ENCODE measurements at places on chromosomes 12 and 14.

DNA sequence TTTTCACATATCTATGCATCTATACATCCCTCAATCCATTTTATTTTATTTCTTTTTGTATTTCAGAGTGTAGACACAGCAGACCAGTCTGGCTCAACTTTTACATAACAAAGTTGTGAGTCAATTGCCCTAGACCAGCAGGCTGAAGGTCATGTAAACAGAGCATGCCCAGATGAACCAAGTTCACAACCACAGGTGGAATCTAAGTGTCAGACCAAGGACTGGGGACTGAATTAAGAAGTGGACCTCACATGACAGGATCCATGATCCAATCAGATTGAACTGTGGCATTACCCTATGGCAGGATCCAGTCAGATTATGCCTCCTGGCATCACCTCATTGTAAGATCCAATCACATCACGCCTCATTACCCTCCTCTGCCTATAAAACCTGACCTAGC is 455.8 kb downstream of the SOX5 start:
- no peak for DNase-seq

DNA sequence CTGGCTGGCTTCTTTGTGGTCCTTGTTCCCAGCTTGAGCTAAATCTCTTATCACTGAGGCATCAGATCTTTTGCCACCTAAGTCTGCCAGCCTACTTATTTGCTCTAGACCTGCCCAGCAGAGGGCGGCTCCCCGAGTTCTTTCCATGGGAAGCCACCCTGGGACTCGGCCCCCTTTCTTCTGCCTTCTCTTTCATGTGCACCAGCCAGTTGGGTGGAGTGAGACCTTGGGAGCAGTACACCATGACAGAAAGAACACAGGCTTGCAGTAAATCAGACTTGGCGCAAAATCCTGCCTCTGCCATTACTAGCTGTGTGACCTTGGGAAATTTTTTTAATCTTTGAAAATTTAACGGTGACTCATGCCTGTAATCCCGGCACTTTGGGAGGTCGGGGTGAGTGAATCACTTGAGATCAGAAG is 7.4 kb downstream of the SMAGP start:
- DNase-seq, result no peak

DNA sequence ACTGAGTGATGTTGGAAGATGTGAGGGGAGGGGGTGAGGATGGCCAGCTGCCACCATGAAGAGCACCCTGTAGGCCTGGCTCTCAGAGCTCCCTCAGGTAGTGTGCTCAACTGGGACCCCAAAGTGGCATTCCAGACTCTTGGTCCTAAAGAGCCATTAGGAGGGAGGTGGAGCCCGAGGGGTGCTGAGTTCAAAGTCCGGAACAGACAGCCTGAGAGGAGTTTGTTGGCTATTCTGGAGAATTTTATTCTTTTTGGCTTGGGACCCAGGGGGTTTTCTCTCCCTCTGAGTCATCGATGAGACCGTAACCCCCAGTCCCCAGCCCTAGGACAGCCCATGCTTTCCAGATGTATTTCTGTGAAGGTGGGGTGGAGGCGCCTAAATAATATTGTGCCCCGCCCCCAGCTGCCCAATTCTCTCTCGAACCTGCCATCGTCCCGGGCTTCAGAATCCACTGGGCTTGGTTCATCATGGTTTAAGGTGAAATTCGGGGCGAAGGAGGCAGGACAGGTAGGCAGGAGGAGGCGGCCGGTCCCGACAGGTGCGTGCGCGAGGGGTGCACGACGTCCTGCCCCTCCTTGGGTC is 690 bp upstream of the RBP5 start:
- no peak for DNase-seq

DNA sequence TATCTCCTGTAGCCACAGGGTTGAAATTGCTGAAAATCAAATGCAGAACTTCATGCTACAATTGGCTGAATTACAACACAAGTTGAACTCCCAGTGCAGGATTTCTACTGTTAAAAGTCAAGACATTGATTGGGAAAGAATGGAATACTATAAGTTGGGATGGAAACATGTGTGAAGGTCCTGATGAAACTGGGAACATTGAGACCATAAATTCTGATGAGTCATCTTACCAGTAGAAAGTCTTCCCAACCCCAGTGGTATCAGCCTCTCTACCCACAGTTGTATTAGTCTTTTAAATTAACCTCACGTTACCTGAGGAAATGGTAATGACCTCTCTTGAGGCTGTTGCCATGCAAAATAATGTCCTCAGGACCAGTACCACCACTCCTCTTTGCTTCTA is 27.4 kb upstream of the DYRK2 start:
- DNase-seq, result no peak

DNA sequence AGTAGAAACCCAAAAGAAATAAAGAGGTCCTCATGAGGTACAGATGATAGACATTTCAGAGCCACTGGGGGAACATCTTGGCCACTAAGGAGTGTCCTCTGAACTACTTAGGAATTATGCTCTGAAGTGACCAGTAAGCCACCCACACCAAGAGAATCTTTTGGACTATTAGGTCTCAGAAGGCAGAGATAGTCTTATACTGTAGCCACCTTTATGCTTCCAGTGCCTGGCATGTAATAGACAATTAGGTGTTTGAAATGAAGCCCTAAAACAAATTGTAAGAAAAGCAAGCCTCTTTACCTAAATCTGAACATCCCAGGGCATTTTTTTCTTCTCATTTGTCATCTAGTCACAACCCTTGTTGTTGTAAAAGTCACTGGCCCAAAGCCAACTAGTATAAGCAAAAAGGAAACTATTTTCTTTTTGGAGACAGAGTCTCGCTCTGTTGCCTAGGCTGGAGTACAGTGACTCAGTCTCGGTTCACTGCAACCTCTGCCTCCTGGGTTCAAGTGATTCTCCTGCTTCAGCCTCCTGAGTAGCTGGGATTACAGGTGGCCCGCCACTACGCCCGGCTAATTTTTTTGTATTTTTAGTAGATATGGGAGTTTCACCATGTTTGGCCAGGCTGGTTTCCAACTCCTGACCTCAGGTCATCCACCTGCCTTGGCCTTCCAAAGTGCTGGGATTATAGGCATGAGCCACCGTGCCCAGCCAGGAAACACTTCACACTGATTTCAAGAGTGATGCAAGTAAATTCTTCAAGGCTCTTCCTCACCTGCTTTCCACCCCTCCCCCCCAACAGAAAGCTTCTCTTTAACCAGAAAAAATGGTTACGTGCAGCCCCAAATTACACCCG is 11.1 kb downstream of the PLEKHA5 start:
- no peak for DNase-seq

DNA sequence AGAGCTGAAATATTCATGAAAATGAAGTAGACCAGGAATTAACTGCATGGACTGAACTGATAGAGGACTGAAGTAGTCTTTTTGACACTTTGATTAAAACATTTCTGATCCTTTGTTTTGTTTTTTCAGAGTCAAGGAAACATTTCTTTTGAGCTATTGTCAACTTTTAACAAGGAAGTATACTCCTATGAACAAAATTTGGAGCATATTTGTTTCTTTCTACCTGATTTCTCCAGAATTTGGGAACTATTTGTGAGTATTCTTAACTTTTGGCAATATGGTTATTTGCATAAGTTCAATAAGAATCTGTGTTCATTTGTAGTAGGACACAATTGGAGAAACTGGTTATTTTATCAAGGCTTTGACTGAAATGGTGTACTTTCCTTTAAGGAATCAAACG is 71.3 kb upstream of the HECTD1 start:
- no peak for DNase-seq

GRCh38 chr12:121819212-121819949 is 15.6 kb downstream of the SETD1B start:
- no peak for DNase-seq

DNA sequence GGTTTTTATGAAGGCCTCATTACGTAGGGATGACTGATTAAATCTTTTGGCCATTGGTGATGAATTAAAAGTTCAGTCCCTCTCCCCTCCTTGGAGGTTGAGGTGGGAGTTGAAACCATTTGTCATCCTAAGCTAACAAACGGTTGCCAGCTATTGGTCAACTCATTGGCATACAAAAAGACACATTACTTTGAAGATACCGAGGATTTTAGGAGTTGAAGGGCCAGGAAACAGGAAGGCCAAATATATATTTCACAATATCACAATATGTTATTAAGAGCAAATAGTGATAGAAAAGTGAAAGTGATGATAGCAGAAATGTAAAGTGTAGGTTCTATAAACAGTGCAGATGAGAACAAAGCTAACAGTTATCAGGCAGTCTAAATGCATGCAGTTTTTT is 24.4 kb downstream of the RCOR1 start:
- no peak for DNase-seq
